CD4-positive, CD25-positive, alpha-beta regulatory T cell (primary cell): ENCODE measurements at places on chromosomes 12 and 14. TPM values are rescaled to one million over a fixed set of nuclear protein-coding genes. Genes with fewer than 3 reads are reported as not detected.

DNA sequence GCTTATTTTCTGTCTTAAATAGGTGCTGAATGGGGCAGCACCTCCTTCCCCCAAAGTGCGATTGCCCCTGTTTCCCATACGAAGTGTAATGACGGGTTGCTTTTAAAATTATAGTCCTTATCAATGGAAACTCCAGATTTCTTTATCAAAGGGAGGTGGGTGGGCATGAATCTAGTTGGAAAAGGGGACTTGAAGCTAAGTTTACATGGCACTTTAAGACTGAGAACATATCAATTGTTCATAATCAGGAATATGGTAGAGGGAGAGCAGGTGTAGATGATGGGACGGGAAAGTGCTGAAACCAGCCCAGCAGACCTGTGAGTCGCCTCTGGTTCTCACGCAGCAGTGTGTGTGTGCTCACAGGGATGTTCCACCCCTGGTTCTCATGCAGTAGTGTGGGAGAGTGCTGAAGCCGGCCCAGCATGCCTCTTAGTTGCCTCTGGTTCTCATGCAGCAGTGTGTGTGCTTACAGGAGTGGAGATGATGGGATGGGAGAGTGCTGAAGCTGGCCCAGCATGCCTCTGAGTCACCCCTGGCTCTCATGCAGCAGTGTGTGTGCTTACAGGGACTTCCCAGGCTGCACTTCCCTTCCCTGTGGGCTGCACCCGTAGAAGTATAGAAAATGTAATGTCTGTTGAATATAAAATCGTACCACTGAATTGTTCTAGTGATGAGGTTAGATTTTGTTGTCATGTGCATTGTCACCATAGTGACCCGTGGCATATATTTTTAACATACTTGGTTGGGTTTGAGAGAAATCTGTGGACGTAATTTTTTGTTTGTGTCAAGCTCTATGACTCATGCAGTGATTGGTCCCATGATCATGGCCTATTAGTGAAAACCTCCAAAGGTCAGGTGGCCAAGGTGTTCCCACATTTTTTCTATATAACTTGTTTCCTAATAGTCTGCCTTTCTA lies 51.6 kb downstream of the GPATCH2L start:
- no peak for DNase-seq

- DNase-seq: no peak
Measured at GRCh38 chr14:44586910-44587309, 79.8 kb upstream of the FSCB start.

GRCh38 chr12:53227341-53227740 lies 4.7 kb downstream of the RARG start:
- no peak for DNase-seq

DNA sequence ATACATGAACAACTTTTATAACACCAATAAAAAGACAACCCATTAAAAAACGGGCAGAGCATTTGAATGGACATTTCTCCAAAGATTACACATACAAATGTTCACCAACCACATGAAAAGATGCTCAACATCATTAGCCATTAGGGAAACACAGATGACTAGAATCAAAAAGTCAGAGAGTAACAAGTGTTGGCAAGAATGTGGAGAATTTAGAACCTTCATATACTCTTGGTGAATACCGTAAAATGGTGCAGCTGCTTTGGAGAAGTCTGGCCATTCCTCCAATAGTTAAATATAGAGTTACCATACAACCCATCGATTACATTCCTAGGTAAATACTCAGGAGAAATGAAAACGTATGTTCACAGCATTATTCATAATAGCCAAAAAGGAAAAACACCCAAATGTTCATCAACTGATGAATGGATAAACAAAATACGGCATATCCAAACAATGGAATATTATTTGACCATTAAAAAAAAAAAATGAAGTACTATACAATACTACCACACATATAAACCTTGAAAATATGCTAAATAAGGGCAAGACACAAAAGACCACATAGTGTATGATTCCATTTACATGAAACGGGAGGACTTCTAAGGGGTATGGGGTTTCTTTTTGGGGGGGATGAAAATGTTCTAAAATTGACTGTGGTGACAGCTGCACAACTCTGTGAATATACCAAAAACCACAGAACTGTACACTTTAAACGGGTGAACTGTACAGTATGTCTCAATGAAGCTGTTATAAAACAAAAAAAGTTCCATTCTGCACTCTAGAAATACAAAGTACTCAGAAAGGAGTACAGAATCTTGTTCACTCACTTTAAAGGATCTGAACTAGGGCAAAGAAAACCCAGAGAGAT lies 3.2 kb downstream of the CORO1C start:
- DNase-seq: no peak

GRCh38 chr12:30753751-30754382 lies 884 bp downstream of the CAPRIN2 start:
- no peak for DNase-seq

GRCh38 chr14:61380984-61381383 lies 59.6 kb downstream of the PRKCH start:
- DNase-seq: peak; percentile 46

- no peak for DNase-seq
Measured at GRCh38 chr12:94803939-94804338, 153.6 kb upstream of the TMCC3 start.

GRCh38 chr14:73462048-73462715 lies 3.8 kb upstream of the NUMB start:
- no peak for DNase-seq

DNA sequence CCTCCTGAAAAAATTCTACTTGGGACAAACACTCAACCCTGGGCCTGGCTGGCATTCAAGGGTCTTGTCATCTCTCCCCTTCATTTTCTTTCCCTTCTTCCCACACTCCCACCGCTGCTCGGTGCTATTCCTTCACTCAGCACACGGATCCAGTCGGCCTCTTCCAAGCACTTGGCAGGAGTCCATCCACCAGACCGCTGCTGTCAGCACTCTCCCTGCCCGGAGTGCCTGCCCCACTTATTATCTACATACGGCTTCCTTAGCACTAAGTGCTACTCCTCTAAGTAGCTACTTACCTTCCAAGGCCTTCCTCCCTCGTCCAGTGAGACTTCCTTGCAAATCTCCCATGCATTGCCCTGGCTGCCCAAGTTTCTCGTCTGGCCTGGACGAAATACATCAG lies 29.8 kb downstream of the CALM1 start:
- no peak for DNase-seq

Gene CMA1
- not detected for total RNA-seq

DNA sequence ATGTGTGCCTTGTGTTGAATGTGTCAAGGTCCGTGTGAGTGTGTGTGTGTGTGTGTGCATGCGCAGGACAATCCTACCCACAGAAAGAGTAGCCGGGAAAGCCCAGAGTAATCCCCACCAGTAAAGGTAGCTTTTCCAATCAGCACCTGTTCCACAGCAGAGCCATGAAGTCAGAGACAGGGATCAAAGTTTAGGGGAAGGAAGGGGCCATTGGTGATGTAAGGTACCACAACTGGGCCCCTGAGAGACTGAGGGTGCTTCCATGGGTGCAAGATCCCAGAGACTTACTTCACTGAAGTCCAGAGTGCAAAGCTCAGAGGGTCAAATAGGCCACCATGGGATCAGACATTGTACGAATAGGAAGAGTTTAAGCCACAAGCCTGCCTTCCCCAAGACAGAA lies 20.5 kb downstream of the OR10P1 start:
- DNase-seq: no peak

Gene FGF6
- not detected for total RNA-seq

DNA sequence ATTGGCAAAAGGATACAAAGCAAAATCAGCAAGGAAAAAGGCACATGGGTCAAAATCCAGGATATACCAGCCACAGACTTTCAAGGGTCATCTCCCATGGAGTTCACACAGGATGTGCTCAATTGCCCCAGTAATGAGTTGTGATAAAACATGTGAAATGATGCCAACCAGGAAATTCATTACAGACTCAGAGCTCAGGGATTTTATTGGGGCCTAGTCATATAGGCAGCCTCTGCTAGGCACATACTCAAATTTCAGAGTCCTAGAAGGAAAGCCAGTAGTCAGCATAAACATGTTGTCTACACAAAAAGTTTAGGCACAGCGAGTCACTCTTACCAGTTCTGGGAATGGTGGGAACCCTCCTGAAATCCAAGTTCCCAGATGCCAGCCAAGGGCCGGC lies 64.4 kb upstream of the OSBPL8 start:
- DNase-seq: no peak

DNA sequence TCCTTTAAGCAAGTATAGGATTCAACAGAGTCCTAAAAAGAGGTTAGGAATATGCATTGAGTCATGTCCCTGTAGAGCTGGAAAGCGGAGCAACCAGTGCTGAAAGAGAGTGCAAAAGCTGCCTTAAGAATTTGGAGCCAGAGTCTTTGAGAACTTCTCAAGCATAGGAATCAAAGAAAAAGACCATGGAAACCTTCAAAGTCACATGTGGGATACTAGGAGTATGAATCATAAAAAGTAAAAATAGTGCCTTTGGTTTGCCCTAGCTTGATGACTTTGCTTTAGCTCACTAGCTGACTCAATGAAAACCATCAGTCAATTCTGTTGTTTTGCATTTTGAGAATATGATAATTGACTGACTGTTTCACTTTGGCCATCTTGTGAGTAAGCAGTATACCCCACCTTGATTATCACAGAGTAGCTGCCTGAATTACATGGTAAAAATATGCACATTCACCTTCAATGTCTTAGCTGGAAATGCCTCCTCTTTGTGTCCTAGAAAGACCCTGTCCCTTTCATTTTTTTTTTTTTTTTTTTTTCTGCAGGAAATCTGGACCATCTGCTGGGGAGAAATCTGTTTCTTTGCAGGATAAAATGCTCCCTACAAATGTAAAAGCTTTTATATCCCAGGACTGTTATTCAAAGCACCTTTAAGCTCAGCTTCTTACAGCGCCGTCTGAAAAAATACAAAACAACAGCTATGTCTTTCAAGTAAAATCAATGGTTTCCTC lies 248.6 kb upstream of the KRR1 start:
- DNase-seq: no peak

Gene NFE2
- 2.8 TPM for total RNA-seq

Gene RHOJ
- total RNA-seq: not detected

- DNase-seq: no peak
Measured at GRCh38 chr14:85731186-85731585, 201.2 kb downstream of the FLRT2 start.

- no peak for DNase-seq
Measured at GRCh38 chr12:47838286-47838931, 18.7 kb upstream of the HDAC7 start.

- DNase-seq: no peak
Measured at GRCh38 chr12:54429014-54429471, 10.0 kb upstream of the ITGA5 start.
